Amygdala (tissue), 56 donors: ENCODE measurements at places on chromosomes 2 and 18.
A peak's percentile ranks its signal among the peaks of the same experiment; 100 is the strongest.

DNA sequence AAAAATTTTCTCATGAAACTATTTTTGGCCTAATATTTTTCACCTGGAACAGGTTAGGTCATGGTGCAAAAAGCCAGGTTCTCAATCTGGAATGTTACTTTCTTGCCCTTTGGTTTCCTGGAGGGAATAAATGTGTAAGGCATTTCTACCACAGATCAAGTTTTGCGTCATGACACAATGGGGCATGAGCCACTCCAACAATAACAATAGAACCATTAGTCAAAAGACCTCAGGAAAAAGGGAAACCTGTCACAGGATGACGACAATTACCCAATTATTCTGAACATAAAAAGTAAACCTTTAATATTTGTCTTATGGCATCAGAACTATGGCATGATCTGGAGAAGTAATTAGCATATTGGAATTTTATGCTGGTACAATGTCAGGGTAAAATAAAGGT lies 88.2 kb upstream of the HNRNPA3 start:
- no peak for DNase-seq

- DNase-seq: no peak
Observed at GRCh38 chr18:26579941-26580618, 31.7 kb upstream of the KCTD1 start.

GRCh38 chr2:176166272-176166671 lies 9.2 kb downstream of the HOXD3 start:
- no peak for DNase-seq

DNA sequence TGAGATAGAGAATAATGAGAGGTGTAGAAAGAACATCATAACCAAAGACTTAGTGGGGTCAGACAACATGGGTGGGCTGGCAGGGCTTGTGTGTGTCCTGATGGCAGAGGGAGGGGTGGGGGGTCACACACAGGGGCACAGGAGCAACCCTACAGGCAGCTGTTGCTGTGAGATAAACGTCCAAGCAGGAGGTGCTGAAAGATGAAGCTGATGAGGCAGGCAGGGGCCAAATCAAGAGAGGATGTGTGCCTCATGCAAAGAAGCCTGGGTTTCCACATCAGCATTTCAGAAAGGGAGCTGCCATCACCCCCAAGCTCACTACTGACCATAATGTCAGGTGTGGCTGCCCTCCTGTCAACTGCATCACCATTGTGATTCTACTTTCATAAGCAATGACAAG lies 16.0 kb upstream of the SKA1 start:
- no peak for DNase-seq

DNA sequence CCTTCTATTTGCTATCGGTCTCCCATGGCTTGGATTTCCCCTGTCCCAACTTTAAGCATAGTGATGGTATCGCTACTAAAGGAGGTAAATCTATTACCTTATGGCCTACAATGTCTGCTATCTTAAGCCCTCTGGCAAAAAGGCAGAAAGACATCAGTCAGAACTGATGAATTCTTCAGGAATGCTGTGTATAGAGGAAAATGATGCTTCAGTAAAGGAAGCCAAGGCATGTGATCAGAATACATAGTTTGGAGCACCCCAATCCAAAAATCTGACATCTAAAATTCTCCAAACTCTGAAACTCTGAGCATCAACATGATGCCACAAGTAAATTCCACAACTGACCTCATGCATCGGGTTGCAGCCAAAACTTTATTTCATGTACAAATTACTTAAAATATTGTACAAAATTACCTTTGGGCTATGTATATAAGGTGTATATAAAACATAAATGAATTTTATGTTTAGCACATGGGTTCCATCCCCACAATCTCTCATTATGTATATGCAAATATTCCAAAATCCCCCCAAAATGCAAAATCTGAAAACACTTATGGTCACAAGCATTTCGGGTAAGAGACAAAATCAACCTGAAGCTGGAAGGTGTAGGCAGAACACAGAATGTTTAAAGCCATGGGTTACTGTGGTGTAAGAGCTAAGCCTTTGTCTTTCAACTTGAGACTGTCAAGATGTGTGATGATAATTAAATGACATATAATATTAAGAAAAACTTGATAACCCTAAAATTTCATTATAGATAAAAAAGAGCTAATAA lies 66.2 kb downstream of the CUL3 start:
- DNase-seq: no peak

DNA sequence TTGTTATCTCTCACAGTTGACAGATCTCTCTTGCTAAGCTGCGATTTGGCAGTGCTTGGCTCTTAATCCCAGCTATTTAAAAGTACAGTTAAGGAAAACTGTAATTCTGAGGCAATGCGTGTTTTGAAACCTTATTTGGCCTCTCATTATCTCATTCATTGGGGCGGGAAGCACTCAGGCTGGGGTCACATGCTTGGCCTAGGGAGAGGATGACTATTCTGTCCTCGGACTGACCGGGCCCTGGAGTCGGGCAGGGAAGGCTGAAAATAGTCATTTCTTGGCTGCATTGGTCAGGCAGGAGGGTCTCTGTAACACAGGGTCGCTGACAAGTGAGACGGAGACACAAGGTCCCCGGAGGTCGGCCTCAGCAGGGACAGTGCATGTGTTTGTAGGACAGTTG lies 20.2 kb upstream of the EMILIN2 start:
- DNase-seq: no peak

DNA sequence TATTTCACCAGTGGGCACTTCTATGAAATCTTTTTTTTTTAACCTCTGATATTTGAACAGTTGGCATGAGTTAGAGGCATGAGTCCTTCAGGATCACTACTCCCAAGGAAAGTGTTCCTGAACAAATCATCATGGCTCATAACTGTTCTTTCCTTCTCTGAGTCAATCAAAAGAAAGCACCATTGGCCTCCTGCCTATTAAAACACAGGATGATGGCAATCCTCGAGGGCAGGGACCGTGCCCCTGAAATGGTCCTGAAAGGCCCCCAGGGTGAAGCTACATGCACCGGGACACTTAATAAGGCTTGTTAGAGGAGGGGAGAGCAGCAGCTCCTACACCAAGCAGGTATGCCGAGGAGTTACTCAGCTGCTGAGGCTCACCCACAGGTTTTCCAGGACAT lies 43.5 kb downstream of the SLC14A2 start:
- DNase-seq: no peak

DNA sequence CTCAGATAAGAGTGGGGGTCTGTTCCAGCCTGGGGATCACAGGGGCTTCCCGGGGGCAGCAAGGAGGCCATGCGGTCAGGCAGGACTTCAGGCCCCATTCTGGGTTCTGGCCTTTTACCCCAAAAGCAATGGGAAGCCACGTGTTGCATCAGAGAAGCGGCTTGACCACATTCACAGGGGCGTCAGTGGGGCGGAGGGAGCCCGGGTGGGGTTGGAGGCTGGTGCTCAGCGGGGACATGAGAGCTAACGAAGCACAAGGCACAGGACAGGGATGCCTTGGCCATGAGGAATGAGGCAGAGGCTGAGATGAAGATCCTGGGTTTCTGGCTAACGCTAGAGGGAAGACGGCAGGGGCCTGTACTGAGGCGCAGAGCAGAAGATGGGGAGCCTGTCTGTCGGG lies 6.1 kb downstream of the HJURP start:
- no peak for DNase-seq

DNA sequence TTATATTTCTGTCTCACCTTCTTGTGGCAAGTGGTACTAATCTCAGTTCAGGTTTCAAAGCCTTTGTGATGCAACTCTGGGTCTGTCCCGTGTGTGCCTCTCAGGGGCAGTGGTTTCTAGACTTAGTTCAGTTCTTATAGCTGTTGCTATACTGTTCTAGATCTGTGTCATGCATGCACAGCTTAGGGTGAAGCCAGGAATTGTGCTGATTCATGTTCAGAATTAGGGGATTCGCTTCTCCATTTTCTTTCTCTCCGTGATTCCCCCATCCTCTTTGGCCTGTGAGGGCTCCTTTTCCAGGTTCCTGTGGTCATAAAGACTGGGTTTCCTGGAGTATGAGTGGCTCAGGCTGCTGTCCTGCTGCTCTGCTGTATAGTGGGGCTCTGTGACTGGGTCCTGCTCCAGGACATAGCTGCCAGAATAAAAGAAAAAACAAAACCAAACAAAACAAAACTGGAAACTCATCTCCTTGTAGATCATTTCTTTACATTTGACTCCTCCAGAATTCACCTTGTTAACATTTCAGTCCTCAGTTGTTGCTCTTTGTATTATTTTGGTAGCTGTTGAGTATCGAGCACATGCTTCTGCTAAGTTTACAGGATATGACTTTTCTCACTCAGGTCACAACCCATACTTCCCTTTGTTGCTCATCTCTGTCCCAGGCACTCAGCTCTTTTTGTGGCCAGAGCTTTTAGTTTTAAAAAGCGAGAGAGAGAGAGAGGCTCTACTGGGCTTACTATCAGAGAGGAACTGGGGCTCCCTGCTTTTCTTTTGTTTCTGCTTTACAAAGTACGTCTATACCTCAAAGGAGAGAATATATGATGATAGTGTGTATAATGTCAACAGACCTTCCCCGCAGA lies 34.2 kb downstream of the CERS6 start:
- no peak for DNase-seq

GRCh38 chr2:10740226-10740625 lies 18.8 kb downstream of the ATP6V1C2 start:
- no peak for DNase-seq

GRCh38 chr2:189364607-189365006 lies 76.7 kb upstream of the WDR75 start:
- no peak for DNase-seq

- peak; percentile 59 for DNase-seq
Observed at GRCh38 chr2:2026252-2026831, 282.0 kb upstream of the PXDN start.

GRCh38 chr2:176613323-176613987 lies 344.2 kb downstream of the MTX2 start:
- no peak for DNase-seq

DNA sequence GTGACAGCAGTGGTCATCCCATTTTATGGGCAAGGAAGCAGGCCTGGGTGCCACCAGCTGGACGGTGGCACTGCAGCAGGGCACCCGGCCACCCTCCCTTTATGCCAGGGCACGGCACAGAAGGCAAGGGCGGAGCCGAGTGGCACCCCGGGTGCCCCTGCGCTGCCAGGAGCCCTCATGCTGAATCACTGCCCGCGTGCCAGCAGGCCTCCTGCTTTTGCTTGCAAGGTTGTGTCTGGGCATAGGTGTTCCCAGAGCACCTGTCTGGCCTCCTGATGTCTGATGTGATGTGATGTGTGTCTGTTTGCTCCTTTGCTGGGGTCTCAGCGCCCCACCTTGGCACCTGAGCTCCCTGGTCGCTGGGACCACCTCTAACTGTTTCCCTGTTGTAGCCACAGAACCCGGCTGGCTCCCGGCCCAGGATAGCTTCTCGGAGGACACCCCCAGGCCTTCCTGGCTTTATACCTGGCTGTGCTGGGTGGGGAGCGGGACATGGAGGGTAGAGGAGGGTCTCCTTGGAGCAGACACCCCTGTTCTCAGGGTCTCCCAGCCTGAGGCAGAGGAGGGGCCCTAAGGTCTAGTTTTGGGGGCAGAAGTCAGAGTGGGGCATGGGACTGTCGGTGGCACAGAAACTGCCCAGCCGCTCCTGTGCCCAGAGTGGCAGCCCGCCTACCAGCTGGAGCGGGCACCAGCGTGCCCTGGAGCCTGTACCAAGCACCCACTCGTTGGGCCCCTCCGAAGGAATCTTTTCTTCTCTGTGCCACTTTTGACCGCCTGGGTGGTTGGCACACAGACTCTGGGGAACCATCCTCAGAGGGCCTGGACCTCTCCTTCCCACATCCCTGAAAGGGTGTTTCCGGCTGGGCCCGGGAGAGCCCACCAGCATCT lies 3.6 kb downstream of the GPC1 start:
- DNase-seq: no peak

DNA sequence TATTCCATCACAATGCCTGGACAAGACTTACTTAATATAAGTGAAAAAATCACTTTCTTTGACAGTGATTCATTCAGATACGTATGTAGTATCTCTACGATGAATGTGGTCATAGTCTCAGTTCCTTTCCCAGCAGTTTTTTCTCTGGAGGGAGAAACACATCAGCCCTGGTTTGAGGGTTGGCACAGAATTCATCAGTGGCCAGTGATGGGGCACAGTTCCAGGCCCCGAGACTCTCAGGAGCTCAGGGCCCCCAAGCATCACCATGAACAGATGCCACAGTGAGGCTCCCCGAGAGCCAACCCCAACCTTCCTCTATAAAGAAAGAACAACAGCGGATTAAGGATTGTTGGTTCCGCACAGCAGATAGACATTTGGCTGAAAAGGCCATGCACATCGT lies 12.5 kb downstream of the PRKAG3 start:
- no peak for DNase-seq

DNA sequence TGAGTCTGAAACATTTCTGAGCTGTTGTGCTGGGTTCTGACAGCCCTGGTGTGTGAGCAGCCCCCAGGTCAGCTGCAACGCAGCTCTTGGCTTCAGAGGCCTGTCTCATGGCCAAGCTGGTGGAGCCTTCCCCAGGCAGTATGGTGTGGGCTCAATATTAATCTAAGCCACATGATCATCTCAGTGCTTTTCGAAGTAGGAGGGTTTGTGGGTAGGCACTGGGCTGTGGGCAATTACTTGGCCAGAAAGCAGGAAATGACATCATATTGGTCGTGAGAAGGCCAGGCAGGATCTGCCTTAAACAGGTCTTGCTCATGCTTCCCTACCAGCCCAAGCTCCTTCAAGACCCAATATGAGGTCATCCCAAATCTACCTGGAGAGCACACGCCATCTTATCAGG lies 26.9 kb downstream of the LOXHD1 start:
- DNase-seq: no peak

GRCh38 chr2:117232305-117232704 lies 582.2 kb upstream of the DDX18 start:
- no peak for DNase-seq

DNA sequence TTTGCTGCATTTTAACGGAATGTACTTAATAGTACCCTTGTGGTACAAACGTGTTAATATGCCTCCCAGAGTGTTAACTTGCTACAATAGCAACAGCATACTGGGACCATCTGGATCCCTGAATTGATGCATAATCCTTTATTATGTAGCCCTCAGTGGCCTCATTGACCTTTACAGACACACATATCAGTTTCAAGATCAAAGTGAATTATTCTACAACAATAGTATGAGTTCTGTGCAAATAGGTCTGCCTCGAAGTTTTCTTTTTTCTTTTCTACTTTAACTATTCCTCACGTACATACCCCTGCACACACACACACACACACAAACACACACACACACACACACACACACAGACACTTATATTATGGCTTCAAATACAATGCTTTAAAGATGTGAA lies 1622.1 kb downstream of the LRP1B start:
- no peak for DNase-seq

GRCh38 chr2:150570712-150571111 lies 83.2 kb upstream of the RND3 start:
- no peak for DNase-seq
